SJSA1 (cell line): ENCODE measurements at places on chromosomes 2 and 18. TPM values are rescaled to one million over a fixed set of nuclear protein-coding genes. Genes with fewer than 3 reads are reported as not detected.
A peak's percentile ranks its signal among the peaks of the same experiment; 100 is the strongest.

The STK25 gene
- total RNA-seq = 316 and 470 TPM in 2 replicates

- no peak for DNase-seq
Observed at GRCh38 chr2:162265666-162266459, 22.6 kb upstream of the FAP start.

GRCh38 chr18:52829876-52830405 lies 489.9 kb downstream of the DCC start:
- DNase-seq = no peak

The TMEM247 gene
- not detected in 2 replicates for total RNA-seq

DNA sequence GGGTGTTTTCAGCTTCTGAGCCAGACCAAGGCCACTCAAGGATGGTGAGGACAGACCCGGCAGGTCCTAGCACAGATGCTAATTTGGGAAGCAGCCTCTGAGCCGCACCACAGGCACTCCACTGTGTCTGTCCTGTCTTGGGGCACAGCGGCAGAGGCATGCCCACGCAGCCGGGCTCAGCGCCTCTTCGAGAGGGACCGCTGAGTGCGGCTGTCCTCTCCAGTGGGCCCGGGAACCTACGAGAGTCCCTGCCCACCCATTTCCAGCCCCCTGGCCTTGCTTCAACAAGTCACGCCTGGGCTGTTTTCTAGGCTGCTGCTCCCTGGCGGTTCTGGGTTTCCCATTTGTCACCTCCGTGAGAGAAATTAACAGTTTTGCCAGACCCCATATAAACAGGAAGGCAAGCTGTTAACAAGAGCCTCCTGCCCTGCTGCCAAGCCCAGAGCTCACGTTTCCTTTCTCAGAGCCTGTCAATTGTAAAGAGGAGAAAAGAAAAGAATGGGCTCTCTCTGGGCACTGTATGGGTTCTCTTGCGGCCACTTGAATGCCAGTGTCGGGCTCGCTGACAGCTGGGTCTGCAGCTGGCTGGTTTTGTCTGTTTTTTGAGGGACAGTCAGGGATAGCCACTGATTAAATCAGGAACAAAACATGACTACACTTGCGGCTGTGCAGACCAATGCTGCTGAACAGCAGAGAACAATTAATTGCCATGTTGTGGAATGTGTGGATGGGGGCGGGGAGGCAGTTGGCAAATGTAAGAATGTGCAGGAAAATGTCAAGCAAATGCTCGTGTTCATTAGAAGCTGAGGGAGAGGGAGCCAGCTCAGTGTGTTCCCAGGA lies 30.6 kb downstream of the TMEM17 start:
- peak; percentile 66 for DNase-seq

GRCh38 chr18:55862693-55863390 lies 274.9 kb upstream of the TCF4 start:
- no peak for DNase-seq

DNA sequence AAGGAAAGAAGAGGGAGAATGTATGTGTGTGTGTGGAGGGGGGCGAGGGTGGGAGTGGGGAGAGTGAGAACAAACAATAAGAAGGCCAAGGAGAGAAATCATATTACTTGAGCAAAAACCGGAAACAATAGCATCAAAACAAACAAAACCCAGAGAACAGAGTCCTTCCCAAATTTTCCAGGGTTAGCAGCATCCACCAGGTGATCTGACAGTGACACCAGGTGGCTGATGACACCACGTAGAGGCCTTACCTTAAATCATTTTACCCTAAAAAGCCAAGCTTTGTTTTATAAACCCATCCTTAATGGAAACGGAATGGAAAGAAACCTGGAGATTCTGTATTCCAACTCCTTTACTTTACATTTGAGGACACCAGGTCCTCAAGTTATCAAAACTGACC lies 42.9 kb downstream of the CDCA7 start:
- no peak for DNase-seq

The SLC9A4 gene
- total RNA-seq = not detected in 2 replicates

The ZNF892 gene
- total RNA-seq = 1.9 TPM in 2 replicates

GRCh38 chr18:29154758-29155725 lies 978.1 kb upstream of the CDH2 start:
- peak; percentile 79 for DNase-seq

The GAL3ST2 gene
- total RNA-seq = not detected in 2 replicates

- DNase-seq = no peak
Observed at GRCh38 chr2:20755132-20755800, 67.6 kb downstream of the LDAH start.

The NUP35 gene
- 41.9 and 47.8 TPM in 2 replicates for total RNA-seq

- peak; percentile 76 for DNase-seq
Observed at GRCh38 chr18:51236225-51236624, 38.7 kb upstream of the MEX3C start.

The CD226 gene
- total RNA-seq = 0.39 TPM in 1 of 2 replicates, not detected in the other

DNA sequence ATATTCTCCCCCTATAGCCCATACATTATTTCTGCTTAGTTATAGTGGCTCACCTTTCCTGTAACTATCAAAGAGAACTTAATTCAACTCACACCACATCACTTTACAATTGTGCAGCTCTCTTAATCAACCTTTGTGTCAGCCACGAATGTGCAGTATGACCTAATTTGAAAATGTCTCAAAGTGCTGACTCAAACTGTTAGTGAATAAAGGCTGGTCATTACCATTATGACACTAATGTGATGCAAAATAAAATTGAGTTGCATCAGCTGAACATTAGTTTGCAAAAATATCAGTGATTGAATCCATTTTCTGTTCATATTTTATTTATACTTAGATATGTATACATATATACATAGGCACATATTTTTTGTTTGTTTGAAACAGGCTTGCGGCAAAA lies 251.8 kb downstream of the MEIS1 start:
- DNase-seq = no peak

The SERPINB12 gene
- total RNA-seq = not detected in 2 replicates

The TLX2 gene
- total RNA-seq = not detected in 2 replicates

GRCh38 chr2:42523341-42523740 lies 29.6 kb upstream of the KCNG3 start:
- DNase-seq = no peak

DNA sequence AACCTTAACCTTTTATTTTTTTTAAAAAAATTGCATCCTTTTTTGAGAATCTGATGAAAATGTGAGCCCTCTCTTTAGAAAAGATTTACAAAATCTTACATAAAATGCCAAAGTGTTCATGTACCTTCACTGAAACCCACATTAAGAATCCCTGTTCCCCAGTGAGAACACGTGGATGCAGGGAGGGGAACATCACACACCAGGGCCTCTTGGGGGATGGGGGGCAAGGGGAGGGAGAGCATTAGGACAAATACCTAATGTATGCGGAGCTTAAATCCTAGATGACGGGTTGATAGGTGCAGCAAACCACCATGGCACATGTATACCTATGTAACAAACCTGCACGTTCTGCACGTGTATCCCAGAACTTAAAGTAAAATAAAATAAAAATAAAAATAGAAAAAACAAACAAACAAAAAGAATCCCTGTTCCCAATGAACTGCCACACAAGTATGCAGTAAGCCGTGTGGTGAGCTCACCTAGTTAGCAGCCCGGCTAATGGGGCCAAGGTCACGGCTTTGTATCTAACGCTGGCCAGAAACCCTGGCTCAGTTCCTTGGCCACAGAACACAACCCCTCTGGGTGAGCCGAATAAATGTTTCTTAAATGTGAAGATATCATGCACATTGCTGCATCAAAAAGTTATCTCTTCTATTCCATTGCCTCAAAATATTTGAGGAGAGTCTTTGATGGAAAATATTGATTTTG lies 41.4 kb downstream of the CHST9 start:
- DNase-seq = no peak

The SUPT7L gene
- total RNA-seq = 21.5 and 23.3 TPM in 2 replicates

The CD28 gene
- total RNA-seq = not detected in 2 replicates

The AQP12A gene
- not detected in 2 replicates for total RNA-seq

The SDC1 gene
- 75.2 and 117 TPM in 2 replicates for total RNA-seq

DNA sequence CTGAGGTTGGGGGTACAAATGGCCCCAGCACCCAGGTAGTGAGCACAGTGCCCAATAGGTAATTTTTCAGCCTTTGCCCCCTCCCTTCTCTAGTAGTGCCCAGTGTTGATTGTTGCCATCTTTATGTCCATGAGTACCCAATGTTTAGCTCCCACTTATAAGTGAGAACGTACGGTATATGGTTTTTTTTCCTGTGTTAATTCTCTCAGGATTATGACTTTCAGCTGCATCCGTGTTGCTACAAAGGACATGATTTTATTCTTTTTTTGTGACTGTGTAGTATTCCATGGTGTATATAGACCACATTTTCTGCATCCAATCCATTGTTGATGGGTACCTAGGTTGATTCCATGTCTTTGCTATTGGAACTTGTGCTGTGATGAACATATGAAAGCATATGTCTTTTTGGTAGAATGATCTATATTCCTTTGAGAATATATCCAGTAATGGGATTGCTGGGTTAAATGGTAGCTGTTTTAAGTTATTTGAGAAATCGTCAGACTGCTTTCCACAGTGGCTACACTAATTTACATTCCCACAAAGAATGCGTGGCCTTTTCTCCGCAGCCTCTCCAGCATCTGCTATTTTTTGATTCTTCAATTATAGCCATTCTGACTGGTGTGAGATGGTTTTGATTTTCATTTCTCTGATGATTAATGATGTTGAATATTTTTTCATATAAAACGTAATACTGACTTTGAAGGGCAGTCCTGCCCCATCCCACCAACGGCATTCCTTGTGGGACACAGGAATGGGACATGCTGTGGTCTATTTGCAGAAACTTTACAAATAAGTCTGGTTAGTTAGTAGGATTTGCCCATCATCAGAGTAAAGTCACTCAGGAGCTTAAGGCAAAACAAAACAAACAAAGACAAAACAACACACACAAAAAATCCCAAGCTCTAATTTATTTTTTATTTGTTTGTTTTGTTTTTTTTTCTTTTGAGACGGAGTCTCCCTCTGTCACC lies 135.0 kb downstream of the MYCN start:
- DNase-seq = no peak
